ENCODE measurements at places on chromosomes 16 and 17.

- DNase-seq = no peak
Measured at GRCh38 chr16:28865722-28866453, 2.2 kb downstream of the SH2B1 start.

DNA sequence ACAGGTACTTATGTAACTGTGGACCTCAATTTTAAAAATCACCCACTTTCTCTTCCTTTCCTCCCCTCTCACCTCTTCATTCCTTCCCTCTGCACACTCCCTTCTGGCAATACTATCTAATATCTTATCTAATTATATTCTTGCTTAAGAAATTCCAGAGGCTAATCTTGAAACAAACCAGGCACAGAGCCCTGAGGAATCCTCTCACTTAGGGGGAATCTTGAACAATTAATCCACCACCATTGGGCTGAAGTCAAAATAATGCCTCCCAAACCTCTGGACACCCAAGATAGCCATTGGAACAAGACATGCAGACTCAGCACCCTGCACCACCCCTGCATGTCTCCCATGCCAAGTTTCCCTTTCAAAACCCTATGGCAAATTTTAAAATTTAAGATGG, 1.0 kb upstream of the KRTAP4-6 start:
- DNase-seq = no peak

DNA sequence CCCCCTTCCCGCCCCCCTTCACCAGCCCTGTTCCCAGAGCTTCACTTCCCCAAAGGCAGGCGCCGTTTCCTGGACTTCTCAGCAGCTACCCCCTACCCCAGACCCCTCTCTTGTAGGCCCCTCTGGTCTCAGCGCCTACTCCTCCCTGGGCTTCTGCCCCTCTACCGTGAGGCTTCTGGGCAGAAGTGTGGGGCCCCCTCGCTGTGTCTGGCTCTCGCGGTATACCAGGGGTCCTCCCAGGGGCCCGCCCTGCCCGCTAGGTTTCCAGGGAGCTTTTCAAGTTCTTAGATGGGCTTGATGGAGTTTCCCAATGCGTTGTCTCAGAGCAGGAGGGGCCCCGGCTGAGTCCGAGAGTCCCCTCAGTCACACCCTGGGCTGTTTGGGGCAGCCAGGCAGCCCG, 247.1 kb downstream of the SEC14L1 start:
- no peak for DNase-seq

DNA sequence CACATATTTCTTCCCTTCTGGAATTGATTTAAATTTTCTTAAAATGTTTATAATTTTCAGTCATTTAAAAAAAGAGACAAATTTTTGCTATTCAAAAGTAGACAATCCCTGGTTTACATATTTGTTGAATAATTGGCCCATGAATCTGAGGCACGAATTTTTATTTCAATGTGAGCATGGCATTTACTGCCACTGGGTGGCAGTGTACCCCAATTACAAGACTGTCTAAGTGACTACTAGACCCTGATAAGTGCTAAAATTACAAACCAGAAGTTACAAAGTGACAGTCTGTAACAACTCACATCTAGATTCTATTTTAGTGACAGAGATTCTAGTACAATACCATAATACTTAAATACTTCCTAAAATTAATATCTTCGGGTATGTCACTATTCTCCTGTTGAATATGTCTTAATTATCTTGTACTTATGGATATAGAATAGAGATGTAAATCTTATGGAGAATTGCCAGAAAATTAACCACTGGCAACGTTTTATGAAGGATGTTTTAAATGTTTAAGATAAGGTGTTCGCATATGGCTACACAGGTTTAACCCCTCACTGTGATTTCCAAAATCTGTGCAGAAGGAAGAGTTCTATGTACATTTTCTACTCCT, 235.8 kb downstream of the MAP2K4 start:
- peak; percentile 45 for DNase-seq

GRCh38 chr17:73874008-73874720, 229.9 kb upstream of the SDK2 start:
- DNase-seq = peak; percentile 38

DNA sequence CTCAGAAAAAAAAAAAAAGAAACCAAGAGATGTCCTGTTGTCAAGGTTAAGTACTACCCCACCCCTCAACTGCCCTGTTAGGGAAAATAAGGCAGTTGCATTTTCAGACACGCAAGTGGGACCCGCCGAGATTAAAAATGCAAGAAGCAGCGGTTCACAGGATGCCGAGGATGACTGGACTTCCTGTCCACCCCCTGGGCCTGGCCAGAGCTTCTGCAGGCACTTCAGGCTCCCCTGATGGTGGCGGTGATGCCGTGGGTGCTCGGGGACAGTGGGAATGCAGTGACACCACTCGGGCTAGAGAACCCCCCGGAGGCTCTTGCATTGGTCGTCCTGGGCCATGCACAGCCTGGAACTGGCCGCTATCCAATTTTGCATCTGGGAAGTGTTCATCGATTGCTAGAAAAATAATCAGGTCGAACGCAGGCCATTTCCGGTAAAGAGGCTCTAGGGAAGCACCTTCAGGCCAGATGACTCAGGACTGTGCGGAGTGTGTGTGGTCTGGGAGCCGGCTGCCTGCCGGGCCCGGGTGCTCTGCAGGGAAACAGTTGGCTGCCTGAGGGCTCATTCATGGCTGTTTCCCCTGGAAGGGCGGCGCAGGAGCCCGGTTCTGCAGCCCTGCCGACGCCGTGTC, 13.4 kb upstream of the CRISPLD2 start:
- DNase-seq = no peak

GRCh38 chr16:73032541-73033270, 15.2 kb downstream of the ZFHX3 start:
- no peak for DNase-seq

- no peak for DNase-seq
Measured at GRCh38 chr16:17177242-17177958, 293.4 kb downstream of the XYLT1 start.

GRCh38 chr17:72614871-72615626, 477.4 kb downstream of the SLC39A11 start:
- no peak for DNase-seq

- no peak for DNase-seq
Measured at GRCh38 chr16:56263711-56264608, 72.7 kb downstream of the GNAO1 start.

- no peak for DNase-seq
Measured at GRCh38 chr16:83890359-83890758, 8.6 kb upstream of the MLYCD start.

Measured in activated CD4-positive, alpha-beta T cell treated with anti-CD3 and anti-CD28 coated beads for 36 hours (primary cell).